ENCODE measurements at places on chromosomes 16 and 17.
A peak's percentile ranks its signal among the peaks of the same experiment; 100 is the strongest.

- DNase-seq: peak; percentile 88
Measured at GRCh38 chr17:38879878-38880665, 10.2 kb downstream of the LASP1 start.

- DNase-seq: no peak
Measured at GRCh38 chr16:49461517-49461951, 87.9 kb downstream of the C16orf78 start.

DNA sequence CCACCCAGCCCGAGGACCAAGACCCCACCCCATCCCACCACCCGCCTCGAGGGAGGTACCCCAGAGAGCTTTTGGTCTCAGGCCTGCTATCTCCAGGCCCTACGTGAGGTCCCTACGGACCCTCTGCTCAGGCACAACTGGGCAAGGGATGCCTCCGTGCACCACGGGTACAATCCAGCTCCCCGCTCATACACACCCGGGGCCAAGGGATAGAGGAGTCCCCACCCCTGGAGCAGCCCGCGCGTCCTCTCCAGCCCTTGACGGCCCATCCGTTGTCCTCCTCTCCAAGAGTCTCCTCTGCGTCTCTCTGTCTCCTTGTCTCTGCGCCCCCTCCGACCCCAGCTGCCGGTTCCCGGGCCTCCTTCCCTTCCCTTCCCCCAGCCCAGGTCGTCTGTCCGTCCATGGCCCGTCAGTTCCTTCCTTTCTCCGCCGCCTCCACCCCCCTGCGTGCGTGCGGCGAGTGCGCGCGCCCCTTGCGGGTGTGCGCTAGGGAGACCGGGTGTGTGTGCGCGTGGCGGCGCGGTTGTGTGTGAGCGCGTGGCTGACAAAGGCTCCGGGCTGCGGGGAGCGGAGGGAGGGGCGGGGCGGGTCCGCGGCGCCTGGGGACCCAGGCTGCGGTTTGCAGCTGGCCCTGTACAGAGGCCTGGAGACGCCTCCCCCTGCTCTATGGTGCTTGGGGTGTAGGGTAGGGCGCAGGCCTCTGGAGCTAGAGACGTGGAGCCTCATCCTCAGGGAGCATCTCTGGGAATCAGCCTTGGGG, 930 bp downstream of the SPNS2 start:
- peak; percentile 82 for DNase-seq

DNA sequence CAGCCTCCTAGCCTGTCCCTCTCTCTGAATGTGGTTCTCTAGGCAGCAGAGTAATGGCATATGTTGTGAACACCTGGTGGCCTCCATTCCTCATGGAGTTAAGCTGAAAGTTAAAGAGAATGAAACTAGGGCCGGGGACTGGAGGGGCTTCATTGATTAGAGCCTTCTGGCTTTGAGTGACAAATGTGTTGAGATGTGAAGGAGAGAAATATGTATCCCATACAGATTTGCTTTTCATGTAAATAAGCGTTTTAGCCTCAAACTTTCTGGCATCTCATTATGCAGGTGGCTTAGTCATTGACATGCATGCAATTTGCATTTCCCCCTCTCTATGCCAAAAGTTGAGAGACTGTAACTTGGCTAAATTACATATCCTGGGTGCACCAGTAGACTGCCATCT, 537.7 kb upstream of the EEF2KMT start:
- no peak for DNase-seq

DNA sequence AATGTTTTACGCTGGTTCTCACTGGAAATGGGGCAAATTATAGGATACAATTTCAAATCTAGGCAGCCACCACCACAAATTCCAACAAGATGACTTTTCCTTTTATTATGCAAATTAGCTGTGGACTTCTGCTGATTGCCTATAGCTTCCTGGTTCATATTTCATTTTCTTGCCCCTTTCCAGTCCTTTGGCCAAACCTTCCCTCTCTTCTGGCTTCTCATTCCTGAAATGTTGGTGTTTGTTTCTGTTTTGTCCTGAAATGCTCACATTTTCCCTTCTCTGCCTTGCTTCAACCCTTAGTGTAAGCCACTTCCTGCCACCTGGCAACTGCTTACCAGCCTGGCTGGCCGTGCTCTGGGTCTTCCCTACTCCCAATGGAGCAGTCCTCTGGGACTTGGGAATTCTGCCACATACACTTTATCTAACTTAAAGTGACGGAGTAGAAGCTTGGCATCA, 14.0 kb downstream of the PRSS54 start:
- DNase-seq: no peak

DNA sequence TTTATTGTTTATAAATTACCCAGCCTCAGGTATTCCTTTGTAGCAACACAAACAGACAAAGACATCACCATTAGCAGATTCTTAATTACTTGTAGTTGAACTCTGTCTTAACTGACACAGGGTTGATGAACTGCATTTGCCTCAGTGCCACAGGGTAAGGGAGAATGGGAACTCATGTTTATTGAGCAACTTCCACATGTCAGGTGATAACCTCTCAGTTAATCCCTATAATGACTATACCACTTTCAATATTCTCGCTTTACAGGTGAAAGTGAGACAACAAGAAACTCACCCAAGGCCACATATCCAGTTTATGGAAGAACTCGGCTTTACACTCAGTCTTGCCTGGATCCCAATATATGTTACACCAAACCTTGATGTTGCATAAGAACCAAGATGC, 8.6 kb downstream of the PDILT start:
- no peak for DNase-seq

GRCh38 chr17:282000-282911, 70.4 kb downstream of the RPH3AL start:
- no peak for DNase-seq

GRCh38 chr17:82108038-82108437, 10.0 kb upstream of the FASN start:
- DNase-seq: peak; percentile 26

GRCh38 chr17:49998836-49999511, 4.0 kb upstream of the DLX3 start:
- no peak for DNase-seq

DNA sequence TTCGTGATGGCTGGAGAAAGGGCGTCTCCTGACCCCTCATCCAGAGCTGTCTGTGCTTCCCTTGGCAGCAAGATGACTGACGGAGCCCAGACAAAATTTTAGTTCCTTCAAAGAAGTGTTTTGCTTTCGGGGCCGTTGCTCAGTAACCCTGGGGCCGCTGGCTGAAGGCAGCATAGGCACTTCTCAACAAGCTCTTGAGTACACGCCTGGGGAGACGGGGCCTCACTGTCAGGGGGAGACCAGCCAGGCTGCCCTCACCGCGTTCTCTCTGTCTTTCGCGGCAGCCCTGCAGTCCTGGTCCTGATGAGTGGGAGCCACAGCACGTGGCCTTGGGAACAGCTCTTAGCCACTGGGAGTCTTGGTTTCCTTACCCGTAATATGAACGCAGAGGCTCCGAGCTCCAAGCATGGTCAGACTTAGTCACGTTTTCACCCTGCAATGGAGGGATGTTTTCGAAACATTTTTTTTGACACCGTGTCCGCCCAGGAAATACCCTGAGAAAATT, 86.0 kb downstream of the IRF8 start:
- DNase-seq: no peak

DNA sequence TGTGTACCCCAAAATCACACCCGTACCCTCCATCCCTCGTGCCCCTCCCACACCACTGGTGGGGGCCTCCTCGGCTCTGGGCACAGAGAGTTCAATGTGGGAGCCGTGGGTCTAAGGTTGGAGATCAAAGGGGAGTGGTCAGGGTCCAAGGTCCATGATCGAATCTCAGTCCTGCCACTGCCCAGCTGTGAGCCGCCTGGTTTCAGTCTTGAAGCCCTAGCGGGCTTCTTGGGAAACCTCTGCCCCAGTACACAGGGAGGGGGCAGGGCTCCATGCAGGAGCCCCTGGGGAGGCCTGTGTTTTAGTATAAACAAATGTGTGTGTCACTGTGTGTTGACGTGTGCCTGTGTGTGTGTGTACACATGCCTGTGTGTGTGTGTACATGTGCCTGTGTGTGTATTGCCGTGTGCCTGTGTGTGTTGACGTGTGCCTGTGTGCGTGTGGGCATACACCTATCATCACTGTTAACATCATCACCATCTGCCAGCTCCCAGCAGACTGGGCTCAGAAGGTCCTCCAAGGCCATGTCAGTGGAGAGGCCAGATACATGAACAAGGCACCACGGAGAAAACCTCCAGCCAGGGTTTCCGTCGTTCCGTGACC, 26.5 kb upstream of the ZNF469 start:
- no peak for DNase-seq

- DNase-seq: no peak
Measured at GRCh38 chr16:3971261-3971660, 90.7 kb upstream of the CREBBP start.

GRCh38 chr16:50671644-50672260, 9.4 kb downstream of the SNX20 start:
- peak; percentile 29 for DNase-seq

DNA sequence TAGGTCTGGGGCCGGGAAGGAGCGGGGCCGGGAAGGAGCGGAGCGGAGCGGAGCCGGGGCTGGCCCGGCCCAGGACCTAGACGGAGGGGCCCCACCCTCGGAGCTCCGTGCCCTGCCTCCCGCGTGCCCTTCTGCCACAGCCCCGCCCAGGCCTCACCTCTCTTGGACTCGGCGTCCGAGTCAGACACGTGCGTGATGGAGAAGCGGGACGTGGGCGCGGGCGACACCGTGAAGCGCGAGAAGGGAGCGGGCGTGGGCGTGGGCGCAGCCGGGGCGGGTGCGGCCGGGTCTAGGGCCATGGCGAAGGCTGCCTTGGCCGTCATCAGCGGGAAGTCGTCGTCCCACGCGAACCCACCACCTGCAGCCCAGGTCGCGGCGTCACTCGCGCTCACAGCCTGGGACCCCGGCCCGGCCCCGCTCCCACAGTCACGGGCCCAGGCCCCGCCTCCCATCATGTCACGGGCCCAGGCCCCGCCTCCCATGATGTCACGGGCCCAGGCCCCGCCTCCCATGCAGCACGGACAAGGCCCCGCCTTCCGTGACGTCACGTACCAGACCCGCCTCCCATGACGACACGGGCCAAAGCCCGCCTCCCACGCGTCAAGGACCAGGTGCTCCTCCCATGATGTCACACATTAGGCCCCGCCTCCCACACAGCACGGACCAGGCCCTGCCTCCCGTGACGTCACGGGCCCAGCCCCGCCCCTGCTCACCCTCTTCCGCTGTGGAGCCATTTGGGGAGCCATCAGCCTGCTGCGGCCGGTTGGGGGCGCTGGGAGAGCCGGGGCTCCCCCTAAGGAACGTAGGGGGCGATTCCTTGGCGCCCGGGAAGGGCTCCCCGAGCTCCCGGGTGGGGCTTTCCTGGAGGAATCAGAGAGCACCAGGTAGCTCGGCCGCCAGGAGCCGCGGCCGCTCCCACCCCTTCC, 45.8 kb upstream of the PVALEF start:
- peak; percentile 96 for DNase-seq

DNA sequence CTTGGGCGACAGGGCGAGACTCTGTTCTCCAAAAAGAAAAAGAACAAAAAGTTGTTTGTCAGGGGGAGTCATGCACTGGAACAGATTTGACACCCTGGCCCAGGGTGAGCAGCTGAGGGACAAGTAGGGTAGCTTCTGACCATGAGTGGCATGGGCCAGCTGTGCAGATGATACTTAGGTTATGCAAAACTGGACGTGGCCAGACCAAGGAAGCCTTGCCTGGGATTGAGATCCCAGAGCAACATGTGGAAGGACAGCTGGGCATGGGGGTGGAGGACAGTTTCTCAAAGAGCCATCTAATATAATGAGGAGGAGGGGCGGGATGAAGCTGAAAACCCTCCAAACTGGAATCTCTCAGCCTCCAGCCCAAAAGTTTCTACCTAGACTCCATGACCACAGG, 19.6 kb upstream of the SLC35B1 start:
- peak; percentile 19 for DNase-seq

DNA sequence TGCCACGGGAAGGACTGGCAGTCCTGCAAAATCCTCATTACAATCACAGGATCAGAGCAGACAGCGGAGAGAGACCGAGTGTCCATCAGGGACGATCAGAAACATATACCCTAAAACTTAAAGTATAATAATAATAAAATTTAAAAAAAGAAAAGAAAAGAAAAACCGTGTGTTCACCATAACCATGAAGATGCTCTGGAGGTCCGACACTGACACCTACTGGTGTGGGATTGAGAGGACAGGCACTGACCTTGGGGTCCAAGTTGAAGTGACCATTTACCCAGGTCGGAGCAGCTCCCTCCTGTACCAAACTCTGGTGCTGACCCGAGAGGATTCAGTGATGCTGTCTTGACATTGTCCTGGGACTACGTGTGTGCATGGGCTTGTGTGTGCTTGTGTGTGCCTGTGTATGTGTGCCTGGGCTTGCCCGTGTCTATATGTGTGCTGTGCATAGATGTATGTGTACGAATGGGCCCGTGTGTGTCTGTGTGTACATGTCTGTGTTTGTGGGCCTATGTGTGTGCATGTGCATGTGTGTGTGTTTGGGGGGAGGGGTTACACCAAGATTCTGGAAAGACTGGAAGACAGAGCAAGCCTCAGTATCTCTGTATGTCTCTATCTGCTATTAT, 10.0 kb upstream of the CD300LD start:
- peak; percentile 57 for DNase-seq

- DNase-seq: peak; percentile 27
Measured at GRCh38 chr17:43745541-43745940, 13.1 kb downstream of the SOST start.

- DNase-seq: no peak
Measured at GRCh38 chr17:50710025-50710424, 2.3 kb upstream of the ANKRD40 start.

DNA sequence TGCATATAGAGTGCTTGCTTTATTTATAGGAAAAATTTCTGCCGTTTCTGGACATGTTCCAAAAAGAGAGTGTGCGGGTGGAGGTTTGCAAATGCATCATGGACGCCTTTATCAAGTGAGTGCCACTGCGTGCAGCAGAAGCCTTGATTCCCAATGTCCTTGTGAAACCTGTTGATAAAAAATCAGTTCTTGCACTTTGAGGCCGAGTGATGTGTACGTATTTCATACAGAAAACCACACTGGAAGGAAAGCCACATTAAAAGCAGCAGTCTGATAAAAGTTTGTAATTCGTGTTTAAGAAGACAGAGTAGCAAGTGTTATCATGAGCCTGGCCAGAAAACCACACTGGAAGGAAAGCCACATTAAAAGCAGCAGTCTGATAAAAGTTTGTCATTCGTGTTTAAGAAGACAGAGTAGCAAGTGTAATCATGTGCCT, 78.0 kb downstream of the KNOP1 start:
- no peak for DNase-seq

DNA sequence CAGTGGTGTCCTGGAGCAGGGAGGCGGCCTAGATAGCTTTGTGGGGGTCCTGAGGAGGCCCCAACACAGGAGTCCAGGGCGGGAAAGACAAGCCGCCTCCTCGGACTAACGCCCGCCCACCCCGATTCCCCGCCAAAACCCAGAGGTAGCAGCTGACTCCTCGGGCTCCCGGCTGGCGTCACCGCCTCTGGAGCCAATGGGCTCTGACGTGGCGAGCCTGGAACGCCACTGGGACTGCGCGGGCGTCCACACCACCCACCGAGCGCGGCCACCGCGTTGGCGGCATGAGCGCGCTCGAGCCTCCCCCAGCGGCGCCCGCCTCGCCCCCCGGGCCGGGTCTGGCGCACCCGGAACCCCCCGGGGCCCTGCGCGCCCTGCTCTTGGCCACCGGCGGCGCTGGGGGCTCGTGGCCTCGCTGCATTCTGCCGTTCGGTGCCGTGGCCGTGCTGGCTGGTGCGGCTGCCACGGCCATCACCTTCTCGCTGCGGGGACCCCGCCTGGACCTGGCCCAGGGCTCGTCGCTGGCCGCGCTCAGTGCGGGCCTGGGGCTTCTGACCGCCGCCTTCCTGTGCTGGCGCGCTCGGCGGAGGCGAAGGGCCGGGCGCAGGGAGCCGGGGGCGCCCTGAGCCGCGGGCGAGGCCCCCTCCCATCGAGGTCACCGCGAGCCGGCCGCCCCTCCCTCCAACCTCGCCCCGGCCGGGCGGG, 3.4 kb upstream of the NTN3 start:
- DNase-seq: peak; percentile 89
